ENCODE measurements at places on chromosomes 1 and 21.

- peak; percentile 92 for DNase-seq
These were observed 1.6 kb upstream of the LEFTY1 start for GRCh38 chr1:225890346-225891228.

DNA sequence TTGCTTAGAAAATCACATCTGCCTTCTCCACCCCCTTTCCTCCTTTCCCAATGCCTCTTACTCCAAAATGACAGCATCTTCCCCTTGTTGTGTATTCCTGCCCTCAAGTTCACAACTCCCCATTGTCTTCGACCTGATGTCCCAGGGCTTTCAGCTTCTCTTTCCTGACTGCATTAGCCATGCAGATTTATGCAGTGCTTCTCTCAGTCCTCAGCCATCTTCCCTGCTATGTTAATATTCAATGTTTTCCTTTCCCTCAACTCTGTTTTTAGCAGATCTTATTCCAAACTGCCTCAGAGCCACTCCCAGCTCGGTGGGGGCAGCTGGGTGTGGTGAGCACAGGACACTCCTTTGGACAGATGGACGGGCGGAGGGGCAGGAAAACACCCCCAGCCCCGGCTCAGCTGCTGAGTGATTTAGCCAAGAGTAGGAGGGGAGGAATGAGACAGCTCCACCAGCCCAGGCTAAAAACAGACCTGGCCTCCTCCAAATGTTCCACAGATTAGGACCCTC lies 71.0 kb downstream of the CD2 start:
- DNase-seq = no peak

- no peak for DNase-seq
These were observed 28.7 kb downstream of the RSPH1 start for GRCh38 chr21:42467140-42467983.

- DNase-seq = no peak
These were observed 39.2 kb downstream of the CNN3 start for GRCh38 chr1:94887603-94888171.

DNA sequence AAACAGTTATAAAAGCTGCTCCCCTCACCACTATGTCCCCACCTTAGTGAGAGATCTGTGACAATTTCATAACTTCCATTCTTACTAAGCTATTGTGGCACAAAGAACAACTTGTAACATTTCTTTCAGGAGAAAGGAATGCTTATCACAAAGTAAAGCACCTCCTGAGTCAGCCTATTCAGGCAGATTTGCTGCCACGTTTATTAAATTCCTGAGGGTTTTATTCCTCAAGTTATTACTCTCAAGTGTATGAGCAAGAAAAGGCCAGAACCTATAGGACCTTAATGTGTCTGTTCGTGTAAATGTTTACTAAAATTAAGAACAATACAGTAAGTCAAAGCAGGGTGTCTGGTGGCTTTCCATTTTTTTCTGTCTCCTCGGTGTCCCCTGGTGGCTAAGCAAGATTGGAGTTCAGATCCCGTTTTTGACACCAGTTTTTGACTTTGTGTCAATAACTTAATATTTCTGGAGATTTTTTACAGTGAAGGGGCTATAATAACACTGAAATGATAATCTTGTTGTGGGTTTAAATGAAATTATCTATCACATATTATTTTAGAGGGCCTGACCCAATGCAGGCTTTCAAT lies 1539.6 kb downstream of the BRINP3 start:
- DNase-seq = no peak

GRCh38 chr21:41429925-41430491 lies 4.0 kb downstream of the MX1 start:
- no peak for DNase-seq

GRCh38 chr1:148372731-148373130 lies 110.4 kb downstream of the PPIAL4G start:
- no peak for DNase-seq

- DNase-seq = no peak
These were observed 123.7 kb upstream of the HMGB4 start for GRCh38 chr1:33740040-33740744.

- DNase-seq = peak; percentile 91
These were observed 2.0 kb upstream of the EFNA4 start for GRCh38 chr1:155061381-155062150.

DNA sequence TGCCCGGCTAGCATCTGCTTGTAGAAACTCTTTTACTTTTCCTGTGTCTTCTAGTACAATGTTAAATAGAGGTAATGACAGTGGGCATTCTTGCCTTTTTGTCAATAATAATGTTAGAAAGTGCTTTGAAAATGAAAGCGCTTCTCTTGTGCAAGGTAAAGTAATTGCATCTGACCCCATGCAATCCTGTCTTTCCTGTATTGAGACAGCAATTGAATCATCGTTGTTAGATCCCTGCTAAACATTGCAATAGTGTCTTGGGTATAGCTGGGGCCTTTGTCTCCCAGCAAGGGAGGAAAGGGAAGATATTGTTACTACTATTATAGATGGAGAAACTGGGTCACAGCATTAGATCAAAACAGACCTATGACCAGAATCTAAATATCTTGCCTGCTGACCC lies 80.9 kb downstream of the TLR5 start:
- no peak for DNase-seq

DNA sequence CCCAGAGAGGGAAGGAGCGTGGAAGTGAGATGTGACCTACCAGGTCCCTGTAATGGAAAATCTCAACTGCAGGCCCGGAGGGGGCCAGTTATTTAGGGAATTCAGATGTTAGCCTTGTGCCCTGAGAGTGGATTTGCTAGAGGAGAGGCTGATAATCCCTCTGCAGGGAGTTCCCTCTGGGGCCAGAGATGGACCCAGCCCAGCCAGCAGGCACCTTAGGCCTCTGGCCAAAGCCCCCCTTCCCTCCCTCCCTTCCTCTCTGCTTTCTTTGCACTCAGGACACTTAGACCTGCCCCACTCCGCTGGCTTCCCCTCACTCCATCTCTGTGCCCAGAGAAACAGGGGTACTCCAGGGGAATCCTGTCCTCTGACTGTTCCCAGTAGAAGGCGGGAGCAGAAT lies 1.5 kb upstream of the ATP1A2 start:
- no peak for DNase-seq

GRCh38 chr1:61254634-61255357 lies 172.4 kb downstream of the NFIA start:
- DNase-seq = no peak

GRCh38 chr1:224498574-224499170 lies 64.1 kb upstream of the WDR26 start:
- no peak for DNase-seq

GRCh38 chr1:218779341-218780100 lies 394.2 kb upstream of the LYPLAL1 start:
- no peak for DNase-seq

DNA sequence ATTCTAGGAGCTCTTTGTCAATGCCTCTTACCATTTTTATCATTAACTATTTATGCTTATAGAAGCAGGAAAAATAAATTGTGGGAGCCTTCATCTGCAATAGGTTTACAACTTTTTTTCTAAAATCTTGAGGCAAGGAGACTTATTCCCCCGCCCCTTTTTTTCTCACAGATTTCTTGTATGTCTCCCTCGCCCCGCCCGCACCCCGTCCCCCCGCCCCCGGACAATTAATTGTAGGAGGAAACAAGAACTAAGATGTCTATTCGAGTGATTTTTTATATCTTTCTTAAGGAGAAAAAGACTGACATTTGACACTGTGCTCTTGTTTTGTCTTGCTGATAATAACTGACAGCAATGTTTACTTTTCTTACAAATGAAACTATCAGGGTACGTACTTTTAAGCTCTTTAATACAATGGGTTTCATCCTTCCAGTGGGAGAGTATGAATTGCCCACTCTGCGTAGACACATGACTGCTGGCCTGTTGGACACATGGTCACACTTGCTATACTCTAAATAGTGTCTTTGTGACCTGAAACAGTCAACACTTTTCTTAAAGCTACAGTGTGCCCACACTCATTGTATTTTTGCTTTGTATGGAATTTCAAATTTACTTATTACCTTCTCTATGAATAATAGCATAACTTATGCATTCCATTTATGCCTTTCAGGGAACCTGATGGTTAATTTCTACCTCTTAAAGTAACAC lies 1.5 kb upstream of the IVNS1ABP start:
- no peak for DNase-seq
